Breast epithelium (tissue), 4 donors: ENCODE measurements at places on chromosomes 5 and 9. TPM values are rescaled to one million over a fixed set of nuclear protein-coding genes. Genes with fewer than 3 reads are reported as not detected.

DNA sequence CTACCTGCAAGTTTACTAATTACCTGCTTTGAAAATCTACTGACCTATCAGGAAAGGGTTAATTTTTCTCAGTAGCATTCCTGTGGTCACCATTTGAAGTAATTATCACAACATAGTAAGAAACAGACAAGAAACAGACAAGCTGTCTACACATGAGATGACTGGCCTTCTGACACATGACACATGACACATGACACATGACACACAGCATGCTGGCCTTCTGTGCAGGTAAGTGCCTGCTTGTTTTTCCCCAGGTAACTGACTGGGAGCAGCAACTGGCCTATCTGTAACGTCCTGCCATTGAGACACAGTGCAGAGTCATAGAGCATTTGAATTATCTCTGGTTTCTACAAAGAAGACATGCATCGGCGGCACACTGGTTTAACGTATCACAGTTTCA, 222.4 kb downstream of the CTNND2 start:
- H3K27ac ChIP-seq, result no peak overlapping the region
- no peaks in the 10 kb centered on the region for H3K27me3 ChIP-seq
- H3K36me3 ChIP-seq, result no peaks in the 10 kb centered on the region
- DNase-seq, result no peak
- no peak overlapping the region for H3K4me3 ChIP-seq
- H3K4me1 ChIP-seq, result no peaks in the 10 kb centered on the region

DNA sequence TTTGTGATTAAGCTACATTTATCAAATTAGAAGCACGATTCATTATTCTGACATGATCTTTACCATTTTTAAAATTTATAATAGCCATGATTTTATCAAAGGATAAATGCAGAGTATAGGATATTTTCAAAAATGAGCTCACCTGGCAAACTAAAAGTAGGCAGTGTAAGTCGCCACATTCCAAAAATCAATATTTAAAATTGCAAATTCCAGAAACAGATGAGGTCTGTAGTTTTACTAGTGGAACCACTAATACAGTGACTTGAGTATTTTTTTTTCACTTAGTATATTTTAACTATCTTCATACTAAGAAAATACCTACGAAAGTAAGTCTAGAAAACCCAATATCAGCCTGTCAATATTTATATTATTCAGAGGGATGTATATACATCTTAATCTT, 164.2 kb downstream of the PDE4D start:
- DNase-seq, result no peak
- H3K4me1 ChIP-seq, result no peaks in the 10 kb centered on the region
- H3K27ac ChIP-seq, result no peak overlapping the region
- no peaks in the 10 kb centered on the region for H3K27me3 ChIP-seq
- no peak overlapping the region for H3K4me3 ChIP-seq

GRCh38 chr5:150515446-150515845, 7.5 kb downstream of the NDST1 start:
- H3K27me3 ChIP-seq, result no peaks in the 10 kb centered on the region
- DNase-seq, result no peak
- H3K27ac ChIP-seq, result peak overlapping the region; percentile 82
- no peaks in the 10 kb centered on the region for H3K36me3 ChIP-seq
- H3K4me3 ChIP-seq, result no peak overlapping the region

- H3K27ac ChIP-seq, result peak overlapping the region; percentile 90
- H3K4me1 ChIP-seq, result no peaks in the 10 kb centered on the region
- H3K4me3 ChIP-seq, result peak overlapping the region; percentile 66
- no peak for DNase-seq
- peaks cover 66% of the 10 kb centered on the region for H3K27me3 ChIP-seq
- no peaks in the 10 kb centered on the region for H3K36me3 ChIP-seq
These were observed 1.7 kb upstream of the IRX1 start for GRCh38 chr5:3593771-3594509.

SKP2 gene
- total RNA-seq, result 9.1 TPM

FCHSD1 gene
- 24.3 TPM for total RNA-seq
